ENCODE measurements at places on chromosomes 3 and 15.

DNA sequence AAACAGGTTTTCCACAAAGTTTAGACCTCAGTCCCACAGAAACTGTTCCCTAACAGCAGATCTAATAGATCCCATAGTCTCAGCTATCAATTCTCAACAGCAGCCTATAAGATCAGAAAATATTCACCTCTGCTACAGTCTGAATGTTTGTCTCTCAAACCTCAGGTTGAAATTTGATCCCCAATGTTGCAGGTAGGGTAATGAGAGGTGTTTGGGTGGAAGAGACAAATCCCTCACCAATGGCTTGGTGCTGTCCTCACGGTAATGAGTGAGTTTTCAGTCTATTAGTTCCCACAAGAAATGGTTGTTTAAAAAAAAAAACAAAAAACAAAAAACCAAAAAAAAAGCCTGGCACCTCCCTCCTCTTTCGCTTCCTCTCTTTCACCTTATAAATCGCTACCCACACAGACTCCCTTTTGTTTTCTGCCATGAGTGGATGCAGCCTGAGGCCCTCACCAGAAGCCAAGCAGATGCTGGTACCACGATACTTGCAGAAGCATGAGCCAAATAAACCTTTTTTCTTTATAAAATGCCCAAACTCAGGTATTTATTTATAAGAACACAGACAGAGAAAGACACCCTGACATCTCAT is 14.2 kb downstream of the ZNF280D start:
- DNase-seq, result no peak

DNA sequence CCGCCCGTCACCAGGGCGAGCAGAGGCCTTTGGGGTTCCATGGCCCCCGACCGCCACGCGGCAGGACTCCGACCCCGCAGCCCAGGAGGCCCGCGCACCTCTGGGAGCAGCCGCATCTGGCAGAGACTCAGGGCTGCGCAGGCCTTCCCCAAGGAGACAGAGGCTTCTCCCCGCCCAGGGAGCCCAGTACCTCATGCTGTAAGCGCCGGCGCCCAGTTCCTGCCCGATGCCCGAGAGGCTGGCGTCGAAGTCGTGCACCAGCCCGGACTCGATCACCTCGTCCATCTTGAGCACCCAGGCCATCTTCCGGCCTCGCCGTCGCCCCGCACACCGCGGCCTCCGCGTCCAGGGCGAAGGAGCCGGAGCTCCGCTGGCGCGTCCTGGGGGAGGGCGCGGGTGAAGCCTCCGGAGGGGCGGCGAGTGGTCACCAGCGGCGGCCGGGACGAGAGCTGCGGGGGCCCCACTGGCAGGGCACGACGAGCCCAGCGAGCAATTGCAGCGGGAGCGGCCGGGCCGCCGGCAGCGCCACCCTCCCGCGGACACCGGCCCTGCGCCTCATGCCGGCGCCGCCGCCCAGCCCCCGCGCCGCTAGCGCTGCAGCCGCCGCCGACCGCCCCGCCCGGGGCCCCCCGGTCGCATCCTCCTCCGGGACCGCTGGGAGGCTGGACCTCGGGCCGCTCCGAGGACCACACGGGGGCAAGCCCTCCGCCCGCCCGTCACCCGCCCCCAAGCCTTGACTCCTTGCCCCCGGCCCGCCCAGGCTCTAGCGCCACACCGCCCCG is 468 bp downstream of the UBP1 start:
- no peak for DNase-seq

DNA sequence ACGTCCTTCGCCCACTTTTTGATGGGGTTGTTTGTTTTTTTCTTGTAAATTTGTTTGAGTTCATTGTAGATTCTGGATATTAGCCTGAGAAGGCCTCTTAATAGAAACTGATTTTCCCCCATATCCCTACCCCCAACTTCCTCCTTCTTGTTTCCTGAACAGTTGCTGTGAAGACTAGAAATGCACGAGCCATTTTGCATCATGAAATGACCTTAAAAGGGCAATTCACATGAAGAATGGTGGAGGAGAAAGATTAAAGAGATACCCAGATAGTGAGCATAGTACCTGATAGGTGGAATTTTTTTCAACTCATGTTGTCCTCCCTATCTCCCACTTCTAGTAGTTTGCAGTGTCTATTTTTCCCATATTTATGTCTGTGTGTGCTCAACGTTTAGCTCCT is 55.2 kb upstream of the KCNH8 start:
- DNase-seq, result no peak

DNA sequence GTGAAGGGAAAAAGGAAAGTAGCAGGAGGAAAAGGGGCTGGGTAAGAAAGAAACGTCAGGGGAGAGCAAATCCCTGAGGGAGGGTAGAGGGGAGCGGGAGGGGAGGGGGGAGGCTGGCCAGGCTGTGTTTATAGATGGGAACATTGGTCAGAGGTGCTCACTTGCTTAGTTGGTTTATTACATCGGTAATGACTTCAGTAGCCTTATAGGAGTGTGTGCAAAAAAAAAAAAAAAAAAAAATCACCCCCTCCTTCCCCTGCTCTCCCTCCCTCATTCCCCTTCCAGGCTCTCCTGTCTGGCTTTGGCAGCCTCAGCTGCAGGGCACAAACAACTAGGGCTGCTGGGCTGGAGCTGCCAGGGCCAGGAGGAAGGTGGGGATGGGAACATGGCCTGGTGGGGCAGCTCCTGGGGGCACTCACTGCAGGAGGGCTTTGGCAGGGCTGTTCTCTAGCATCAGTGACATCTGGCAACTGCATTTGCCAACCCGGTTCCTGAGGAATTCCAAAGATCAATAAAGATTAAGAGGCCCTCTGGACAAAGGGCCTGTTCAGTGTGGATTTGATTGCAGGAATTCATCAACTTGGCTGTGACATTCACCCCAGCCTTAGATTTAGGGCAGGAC is 334.5 kb upstream of the FRG2C start:
- no peak for DNase-seq

GRCh38 chr3:185402561-185402960 is 39.6 kb downstream of the MAP3K13 start:
- no peak for DNase-seq

- no peak for DNase-seq
Observed at GRCh38 chr3:14988988-14989394, 41.6 kb downstream of the NR2C2 start.

GRCh38 chr15:64051407-64052259 is 5.3 kb upstream of the DAPK2 start:
- DNase-seq, result no peak

DNA sequence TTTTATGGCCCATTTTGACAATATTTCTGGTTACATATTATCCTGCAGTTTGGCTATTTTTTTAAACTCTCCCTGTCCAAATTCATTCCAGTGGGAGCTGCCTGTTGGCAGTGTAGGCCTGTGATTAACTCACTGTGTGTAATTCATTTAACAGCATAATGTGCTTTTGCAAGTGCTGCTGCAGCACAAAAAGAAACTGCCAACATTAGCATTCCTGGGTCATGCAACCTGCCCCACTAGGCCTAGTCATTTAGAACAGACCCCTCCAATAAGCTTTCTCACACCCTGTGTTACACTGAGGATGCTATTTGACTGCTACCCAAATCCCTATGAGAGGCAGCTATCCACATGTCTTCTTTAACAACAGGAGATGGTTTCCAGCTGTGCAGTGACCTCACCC is 251.2 kb upstream of the UBE2E2 start:
- no peak for DNase-seq

Measured in NCI-H1048 (cell line).